ENCODE measurements at places on chromosomes 5 and 9.

DNA sequence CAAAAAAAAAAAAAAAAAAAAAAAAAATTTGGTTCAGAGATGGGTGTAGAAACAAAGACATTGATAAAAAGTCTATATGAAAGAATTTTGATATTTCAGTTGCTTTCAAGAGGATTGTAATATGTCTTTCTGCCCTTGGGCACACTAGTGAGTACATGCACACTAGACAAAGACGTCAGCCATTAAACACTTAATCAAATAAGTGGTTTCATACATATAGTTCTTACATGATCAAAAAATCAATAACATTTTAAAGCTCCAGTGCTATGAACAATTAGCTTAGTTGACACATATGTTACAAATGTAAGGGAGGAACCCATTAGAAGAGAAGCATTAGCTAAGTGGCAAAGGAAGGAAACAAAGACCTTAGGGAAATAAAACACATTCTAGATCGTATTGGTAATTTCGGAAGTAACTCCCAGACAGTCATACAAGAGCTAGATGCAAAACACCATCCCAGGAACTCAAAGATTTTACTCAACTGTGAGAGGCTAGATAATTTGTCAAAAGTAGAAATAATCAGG lies 84.5 kb upstream of the MAN2A1 start:
- no peak for DNase-seq

DNA sequence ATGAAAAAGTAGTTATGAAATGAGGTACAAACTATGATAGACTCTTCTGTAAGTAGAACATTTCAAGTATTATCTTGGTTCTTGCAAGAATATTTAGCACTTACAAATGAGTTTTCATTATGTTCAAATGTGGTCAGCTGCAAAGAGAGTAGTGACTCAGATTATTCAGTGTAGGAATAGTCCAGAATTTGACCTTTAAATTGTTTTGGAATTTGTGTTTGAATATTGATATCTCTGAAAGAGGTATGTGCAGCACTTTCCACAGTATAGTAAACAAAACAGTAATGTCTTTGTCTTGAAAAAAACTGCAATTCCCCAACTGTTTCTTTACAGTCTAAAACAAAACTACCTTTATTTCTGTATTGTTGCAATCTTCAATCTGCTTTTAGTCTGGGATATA lies 56.1 kb downstream of the WDR70 start:
- DNase-seq, result no peak

GRCh38 chr5:94498199-94498598 lies 120.2 kb downstream of the KIAA0825 start:
- no peak for DNase-seq

DNA sequence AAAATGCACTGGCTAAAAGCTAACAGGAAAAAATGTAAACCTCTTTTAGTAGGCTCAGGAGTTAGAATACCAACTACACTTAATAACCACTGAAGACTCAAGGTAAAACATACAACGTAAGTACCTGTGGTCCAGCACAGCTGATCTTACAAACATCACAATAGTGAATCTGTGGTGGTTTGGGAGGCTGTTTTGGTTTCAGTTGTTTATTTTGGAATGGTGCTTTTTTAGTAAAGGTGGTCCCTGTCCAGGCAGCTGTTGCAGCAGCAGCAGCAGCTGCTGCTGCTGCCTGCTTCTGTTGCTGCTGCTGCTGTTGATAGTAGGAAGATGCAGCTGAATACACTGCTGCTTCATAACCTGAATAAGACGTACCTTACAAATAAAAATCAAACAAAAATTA lies 37.9 kb downstream of the ZFR start:
- no peak for DNase-seq

GRCh38 chr5:150640311-150641005 lies at the start of gene SYNPO:
TSS of gene SYNPO (plus strand) at chr5:150640660. CDS start at chr5:150648276, 7,616 bp downstream.
- peak; percentile 65 for DNase-seq

DNA sequence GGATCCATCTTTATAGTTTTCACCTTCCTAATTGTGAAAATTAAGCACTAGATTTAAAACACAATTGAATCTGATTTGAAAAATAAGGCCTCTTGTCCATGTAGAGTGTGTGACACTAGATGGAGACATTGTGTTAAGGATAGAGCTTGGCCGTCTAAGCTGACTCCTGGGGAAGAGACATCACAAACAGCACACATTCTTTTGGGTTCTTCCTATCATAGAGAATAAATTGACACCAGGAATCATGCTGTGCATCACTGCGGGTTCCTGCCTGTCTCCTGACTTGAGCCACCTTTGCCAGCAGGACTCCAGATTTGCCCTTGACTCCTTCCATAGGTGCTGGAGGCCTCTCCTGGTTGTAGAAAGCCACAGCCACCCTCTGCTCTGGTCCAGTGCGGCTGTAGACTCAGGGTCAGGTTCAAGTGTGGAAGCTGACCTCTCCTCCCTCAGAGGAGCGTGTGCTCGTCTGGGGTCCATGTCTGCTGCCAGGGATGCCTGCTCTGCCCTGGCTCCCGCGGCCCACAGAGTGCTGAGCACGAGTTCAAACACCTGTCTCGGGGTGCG lies 11.2 kb downstream of the ROPN1L start:
- DNase-seq, result no peak

- no peak for DNase-seq
Observed at GRCh38 chr5:30050056-30050815, 1143.2 kb upstream of the CDH6 start.

DNA sequence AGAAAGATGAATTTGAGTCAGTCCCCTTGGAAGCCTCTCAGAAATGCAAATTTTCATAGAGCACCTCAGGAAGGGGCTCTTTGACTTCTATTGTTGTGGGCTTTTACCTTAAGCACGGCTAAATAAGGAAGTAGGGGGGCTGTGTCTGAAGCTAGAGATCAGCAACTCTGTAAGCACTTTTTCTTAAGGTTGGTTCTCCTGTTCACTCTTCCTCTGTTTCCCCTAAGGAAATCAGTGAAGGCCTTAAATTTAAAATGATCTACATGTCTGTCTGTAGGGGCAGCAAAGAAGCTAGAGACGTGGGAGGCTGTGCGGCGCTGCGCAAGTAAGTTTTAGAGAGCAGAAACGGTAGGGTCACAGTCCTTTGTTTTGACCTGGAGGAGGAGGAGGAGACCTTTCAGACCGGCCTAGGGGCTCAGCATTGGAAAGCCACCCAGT lies 1.2 kb upstream of the CDC14B start:
- no peak for DNase-seq

DNA sequence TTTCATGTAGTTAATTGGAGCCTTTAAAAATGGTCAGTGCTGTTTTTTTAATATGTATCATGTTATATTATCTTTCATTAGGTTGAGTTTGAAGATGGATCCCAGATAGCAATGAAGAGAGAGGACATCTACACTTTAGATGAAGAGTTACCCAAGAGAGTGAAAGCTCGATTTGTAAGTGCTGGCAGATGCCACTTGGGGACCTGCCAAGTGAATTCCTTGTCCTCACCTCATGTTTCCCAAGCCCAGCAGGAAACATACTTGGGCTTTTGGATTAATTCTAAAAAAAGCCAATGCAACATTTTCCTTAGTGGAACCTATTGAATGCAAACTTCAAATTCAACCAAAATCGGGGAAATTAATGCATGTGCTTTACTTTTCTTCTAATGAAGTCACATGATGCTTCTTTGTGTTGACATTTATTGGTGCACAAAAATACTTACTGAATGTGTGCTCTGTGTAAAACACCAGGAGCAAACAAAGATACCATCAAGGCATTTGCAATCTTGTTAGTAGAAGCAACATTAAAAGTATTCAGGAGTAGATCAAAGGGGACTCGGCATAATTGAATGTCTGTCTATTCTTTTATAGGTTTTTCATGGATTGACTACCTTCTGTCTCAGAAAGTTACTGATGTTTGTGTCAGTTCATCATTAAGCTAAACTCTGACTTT lies 412.1 kb downstream of the KDM4C start:
- DNase-seq, result no peak

GRCh38 chr5:107739661-107740060 lies 68.9 kb upstream of the EFNA5 start:
- DNase-seq, result no peak

- DNase-seq, result no peak
Observed at GRCh38 chr5:127256886-127257597, 33.6 kb upstream of the MEGF10 start.

DNA sequence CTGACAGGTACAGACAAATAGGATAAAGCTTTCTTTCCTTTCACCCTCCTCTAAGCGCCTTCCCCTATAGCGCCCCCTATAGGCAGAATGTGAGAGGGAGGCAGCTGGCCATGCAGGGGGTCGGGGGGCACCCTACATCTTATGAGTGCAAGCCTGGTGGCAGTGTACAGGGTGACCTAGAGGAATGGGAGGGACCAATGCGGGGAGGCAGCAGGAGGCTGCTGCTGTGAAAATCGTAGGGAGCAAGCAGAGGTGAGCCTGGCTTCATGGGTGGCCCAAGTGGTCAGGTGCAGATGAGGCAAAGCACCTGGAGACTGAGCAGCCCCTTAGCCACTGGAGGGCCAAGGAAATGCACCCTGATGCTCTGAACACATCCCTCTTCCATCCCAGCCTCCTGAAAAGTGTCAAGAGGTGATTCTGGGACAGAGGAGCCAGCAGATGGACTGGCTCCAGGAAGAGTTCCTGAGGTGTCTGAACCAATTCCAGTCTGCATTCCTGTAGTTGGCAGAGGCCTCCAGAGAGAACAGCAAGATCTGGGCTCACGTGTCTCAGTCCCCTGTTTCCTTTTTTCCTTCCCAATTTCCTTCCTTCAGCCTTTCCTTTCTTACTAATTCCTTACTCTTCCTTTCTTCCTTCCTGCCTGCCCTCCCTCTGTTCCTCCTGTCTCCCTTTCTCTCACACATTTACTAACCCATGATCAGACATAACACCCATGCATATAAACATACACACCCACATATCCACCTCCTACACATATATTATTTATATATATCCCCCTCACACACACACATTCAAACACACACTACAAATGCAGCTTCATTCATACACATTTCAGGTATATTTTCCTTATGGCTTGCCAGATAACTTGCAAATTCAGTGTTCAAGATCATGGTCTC lies 32.8 kb upstream of the GALNT10 start:
- no peak for DNase-seq

- DNase-seq, result no peak
Observed at GRCh38 chr5:136598802-136599404, 233.6 kb upstream of the TRPC7 start.

DNA sequence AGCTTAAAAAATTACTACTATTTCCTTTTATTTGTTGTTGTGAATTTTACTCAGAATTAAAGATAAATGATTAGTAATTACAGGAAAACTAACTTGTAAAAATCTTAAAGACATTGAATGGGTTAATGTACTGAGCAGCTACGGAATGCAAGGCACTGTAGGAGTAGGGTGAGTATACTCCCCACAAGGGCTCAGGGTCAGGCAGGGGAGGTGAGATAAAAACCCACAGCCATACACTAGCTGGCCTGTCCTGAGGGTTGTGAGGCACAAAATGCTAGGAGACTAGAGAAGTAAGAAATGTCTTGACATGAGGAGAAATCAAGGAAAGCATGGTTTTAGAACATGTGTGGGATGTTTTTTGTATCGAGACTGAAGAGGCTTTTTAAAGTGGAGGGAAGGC lies 13.4 kb downstream of the ZBED3 start:
- no peak for DNase-seq

DNA sequence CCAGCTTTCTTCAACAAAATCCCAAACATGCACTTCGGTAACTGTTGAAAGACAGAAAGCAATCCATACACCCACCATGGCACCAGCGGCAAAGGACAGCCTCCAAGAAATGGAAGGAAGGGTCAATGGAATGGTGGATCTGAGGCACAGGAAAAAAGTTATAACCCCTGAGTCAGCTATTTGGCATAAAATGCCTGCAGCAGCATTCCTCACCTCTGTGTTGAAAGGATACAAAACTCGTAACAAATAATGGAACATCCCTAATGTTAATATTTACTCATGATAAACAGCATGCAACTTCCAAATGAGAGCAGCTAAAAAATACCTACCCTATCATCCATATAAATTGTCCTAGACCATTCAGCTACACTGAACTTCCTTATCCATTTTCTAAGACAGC lies 9.4 kb downstream of the FBXW11 start:
- no peak for DNase-seq

- no peak for DNase-seq
Observed at GRCh38 chr5:7597059-7597642, 201.2 kb downstream of the ADCY2 start.

DNA sequence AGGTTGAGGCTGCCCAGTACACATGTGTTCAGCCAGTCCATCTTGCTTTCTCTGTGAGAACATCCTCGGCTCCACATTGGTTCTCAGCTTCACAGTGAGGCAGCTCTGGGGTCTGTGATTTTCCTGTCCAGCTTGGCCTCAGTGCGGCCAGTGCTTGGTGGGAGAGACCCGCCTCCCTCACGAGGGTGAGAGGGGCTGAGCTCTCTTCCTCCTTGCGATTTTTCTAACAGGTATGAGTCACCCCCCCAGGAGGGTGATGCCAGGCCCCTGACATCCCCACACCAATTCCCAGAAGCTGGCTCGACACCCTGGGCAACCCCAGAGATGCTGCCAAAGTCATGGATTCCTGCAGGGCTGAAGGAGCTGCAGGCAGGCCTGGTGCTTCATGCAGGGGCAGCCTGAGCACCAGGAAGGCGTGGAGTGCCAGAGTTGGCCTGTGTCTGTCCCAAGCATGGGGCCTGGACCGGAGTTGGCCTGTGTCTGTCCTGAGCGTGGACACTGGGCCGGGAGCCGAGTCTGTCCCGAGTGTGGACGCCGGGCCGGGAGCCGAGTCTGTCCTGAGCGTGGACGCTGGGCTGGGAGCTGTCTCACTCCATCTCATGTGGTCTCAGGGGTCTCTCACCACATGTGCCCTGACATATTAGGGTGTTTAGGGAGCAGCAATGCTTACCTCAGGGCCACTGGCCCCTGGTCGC lies 408.6 kb upstream of the IRX4 start:
- DNase-seq, result no peak

DNA sequence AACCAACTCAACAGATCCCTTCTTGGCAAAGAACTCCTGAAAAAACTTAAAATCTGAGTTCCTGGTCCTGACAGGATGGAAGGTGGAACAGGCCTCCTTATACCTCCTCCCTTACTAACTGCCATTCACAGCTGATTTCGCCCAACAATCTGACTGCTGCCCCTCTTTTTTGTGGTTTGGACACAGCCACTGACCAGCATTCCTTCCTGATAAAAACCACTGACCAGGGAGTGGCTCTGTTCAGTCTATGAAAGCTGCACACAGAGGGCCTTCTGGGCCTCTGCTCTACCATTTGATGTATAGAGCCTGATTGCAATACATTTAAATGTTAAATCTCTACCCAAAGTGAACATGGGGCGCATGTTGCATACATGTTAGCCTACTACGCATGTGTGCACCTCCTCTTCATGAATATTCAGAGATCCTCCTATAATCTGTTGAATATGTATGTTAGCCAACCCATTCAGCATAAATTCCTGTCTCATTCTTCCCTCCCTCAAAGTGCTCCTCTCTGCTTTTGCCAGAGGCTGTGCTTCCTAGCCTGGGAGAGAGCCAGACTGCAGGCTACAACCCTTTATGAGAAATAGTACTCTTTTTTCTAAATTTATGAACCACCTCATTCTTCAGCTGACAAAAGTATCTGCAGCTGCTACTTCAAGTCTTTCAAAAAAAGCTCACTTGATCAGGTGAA lies 93.7 kb upstream of the MRPS30 start:
- no peak for DNase-seq
